Activated T-cell treated with anti-CD3 and anti-CD28 coated beads, Interleukin-2, amount 50 U/mL, for 72 hours (primary cell): ENCODE measurements at places on chromosomes 2 and 18.

DNA sequence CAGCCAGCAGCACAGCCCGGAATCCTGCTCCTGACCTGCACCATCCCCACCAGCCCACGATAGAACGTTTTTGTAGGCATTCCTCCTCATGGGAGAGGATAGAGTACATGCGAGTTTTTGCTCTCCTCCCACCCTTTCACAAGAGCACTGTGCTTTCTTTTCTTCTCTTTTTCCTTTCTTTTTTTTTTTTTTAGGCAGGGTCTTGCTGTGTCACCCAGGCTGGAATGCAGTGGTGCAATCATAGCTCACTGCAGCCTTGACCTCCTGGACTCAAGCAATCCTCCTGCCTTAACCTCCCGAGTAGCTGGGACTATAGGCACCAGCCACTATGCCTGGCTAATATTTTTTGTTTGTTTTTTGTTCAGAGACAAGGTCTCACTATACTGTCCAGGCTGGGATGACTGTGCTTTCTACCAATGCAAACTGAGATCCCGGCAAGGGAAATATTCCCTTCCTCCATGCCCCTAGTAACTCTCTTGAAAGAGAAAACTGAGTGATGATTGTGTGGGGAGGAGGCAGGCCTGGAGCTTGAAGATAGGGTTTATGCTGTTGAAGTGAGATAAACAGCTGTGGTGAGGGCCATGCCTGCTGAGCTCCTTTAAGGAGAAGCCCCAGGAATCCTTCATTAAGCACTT lies 82.6 kb upstream of the TXNDC2 start:
- H3K4me1 ChIP-seq, result no peaks in the 10 kb centered on the region
- no peak for DNase-seq
- H3K4me3 ChIP-seq, result no peak overlapping the region
- peaks cover 21% of the 10 kb centered on the region for H3K27me3 ChIP-seq
- peak overlapping the region; percentile 63 for H3K27ac ChIP-seq
- no peaks in the 10 kb centered on the region for H3K36me3 ChIP-seq

GRCh38 chr2:64295326-64296139 lies 151.3 kb upstream of the PELI1 start:
- no peak overlapping the region for H3K27ac ChIP-seq
- peaks cover 3% of the 10 kb centered on the region for H3K36me3 ChIP-seq
- DNase-seq, result peak; percentile 72
- H3K4me1 ChIP-seq, result peaks cover 28% of the 10 kb centered on the region
- H3K4me3 ChIP-seq, result peak overlapping the region; percentile 61
- H3K27me3 ChIP-seq, result no peaks in the 10 kb centered on the region

- H3K4me1 ChIP-seq, result no peaks in the 10 kb centered on the region
- DNase-seq, result no peak
- H3K27me3 ChIP-seq, result peaks cover 19% of the 10 kb centered on the region
- no peak overlapping the region for H3K4me3 ChIP-seq
These were observed 172.3 kb downstream of the LNPK start for GRCh38 chr2:175829741-175830140.

GRCh38 chr2:21727101-21727500 lies 603.3 kb downstream of the TDRD15 start:
- DNase-seq, result no peak
- no peaks in the 10 kb centered on the region for H3K27me3 ChIP-seq
- no peak overlapping the region for H3K4me3 ChIP-seq
- H3K36me3 ChIP-seq, result no peaks in the 10 kb centered on the region

- H3K4me1 ChIP-seq, result peaks cover 10% of the 10 kb centered on the region
- DNase-seq, result no peak
- no peaks in the 10 kb centered on the region for H3K36me3 ChIP-seq
- H3K4me3 ChIP-seq, result no peak overlapping the region
- peaks cover 27% of the 10 kb centered on the region for H3K27me3 ChIP-seq
These were observed 7.0 kb upstream of the BMP10 start for GRCh38 chr2:68878071-68878711.

DNA sequence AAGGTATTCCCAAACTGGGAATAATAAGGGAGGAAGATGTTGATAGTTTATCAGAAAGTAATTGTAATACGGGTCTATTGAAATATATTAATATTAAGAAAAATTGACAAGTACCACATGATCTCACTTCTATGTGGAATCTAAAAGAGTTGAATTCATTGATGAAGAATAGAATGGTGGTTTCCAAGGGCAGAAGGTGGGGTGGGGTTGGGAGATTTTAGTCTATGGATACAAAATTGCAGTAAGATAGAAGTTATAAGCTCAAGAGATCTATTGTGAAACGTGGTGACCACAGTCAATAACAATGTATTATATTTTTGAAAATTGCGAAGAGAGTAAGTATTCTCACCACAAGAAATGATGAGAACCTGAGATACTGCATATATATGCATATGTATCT lies 38.9 kb downstream of the COL3A1 start:
- H3K27me3 ChIP-seq, result peaks cover 17% of the 10 kb centered on the region
- no peak for DNase-seq
- H3K4me1 ChIP-seq, result no peaks in the 10 kb centered on the region

- no peak overlapping the region for H3K4me3 ChIP-seq
- H3K36me3 ChIP-seq, result no peaks in the 10 kb centered on the region
- peaks cover 12% of the 10 kb centered on the region for H3K4me1 ChIP-seq
These were observed 216.7 kb downstream of the GLI2 start for GRCh38 chr2:120952318-120952717.
